ENCODE measurements at places on chromosomes 4 and X. TPM values are rescaled to one million over a fixed set of nuclear protein-coding genes. Genes with fewer than 3 reads are reported as not detected.

The MTCP1 gene
- 20.8 TPM for total RNA-seq

The PDCL2 gene
- not detected for total RNA-seq

The SLC9B1 gene
- 1.6 TPM for total RNA-seq

The RASSF6 gene
- not detected for total RNA-seq

The POF1B gene
- 0.33 TPM for total RNA-seq

The CXCL10 gene
- 2.6 TPM for total RNA-seq

The TBC1D25 gene
- total RNA-seq, result 16.7 TPM

The SH3D19 gene
- total RNA-seq, result 110 TPM

The SSX2 gene
- total RNA-seq, result not detected

The CHRDL1 gene
- 75.6 TPM for total RNA-seq

The SRPK3 gene
- total RNA-seq, result 8.0 TPM

The CXorf65 gene
- total RNA-seq, result not detected

The CYBB gene
- total RNA-seq, result 60.4 TPM

The SYN1 gene
- total RNA-seq, result 1.5 TPM

The IL1RAPL1 gene
- total RNA-seq, result 0.24 TPM

The SPANXN4 gene
- not detected for total RNA-seq

The FAM9B gene
- not detected for total RNA-seq

The TEX13C gene
- total RNA-seq, result not detected

The ASB5 gene
- total RNA-seq, result not detected

The CLDN34 gene
- total RNA-seq, result 0.36 TPM

The NSUN7 gene
- 16.3 TPM for total RNA-seq

The GYPB gene
- 1.5 TPM for total RNA-seq

The PAGE4 gene
- total RNA-seq, result not detected

The LARP1B gene
- total RNA-seq, result 21.4 TPM

The PCSK1N gene
- total RNA-seq, result not detected

The CLIC2 gene
- total RNA-seq, result 43.6 TPM

The HERC5 gene
- total RNA-seq, result 9.8 TPM

The BEND2 gene
- not detected for total RNA-seq

The USP51 gene
- 2.7 TPM for total RNA-seq

The TMEM31 gene
- not detected for total RNA-seq

The NAT8L gene
- total RNA-seq, result 0.23 TPM

The GYPE gene
- 4.0 TPM for total RNA-seq

The GPRIN3 gene
- 9.8 TPM for total RNA-seq

The BEND4 gene
- 0.15 TPM for total RNA-seq

The ZNF518B gene
- total RNA-seq, result 20.2 TPM

The VSIG4 gene
- total RNA-seq, result 115 TPM

The PDGFRA gene
- total RNA-seq, result 167 TPM

The CFAP299 gene
- total RNA-seq, result not detected

The NWD2 gene
- not detected for total RNA-seq

The SPANXA2 gene
- total RNA-seq, result not detected

The OPRPN gene
- not detected for total RNA-seq

The PRR32 gene
- not detected for total RNA-seq

The DOCK11 gene
- total RNA-seq, result 44.6 TPM

The ZC4H2 gene
- 9.2 TPM for total RNA-seq

The FAT4 gene
- 40.5 TPM for total RNA-seq

The PLXNB3 gene
- 18.0 TPM for total RNA-seq

The STK32B gene
- total RNA-seq, result 4.1 TPM

The SOD3 gene
- 380 TPM for total RNA-seq

The CLDN2 gene
- not detected for total RNA-seq

The PGAM4 gene
- not detected for total RNA-seq

The TCEAL7 gene
- 12.7 TPM for total RNA-seq

The EVC gene
- 33.3 TPM for total RNA-seq
